ENCODE measurements at places on chromosomes 1 and 21. TPM values are rescaled to one million over a fixed set of nuclear protein-coding genes. Genes with fewer than 3 reads are reported as not detected.

The AADACL4 gene
- total RNA-seq, result not detected

The DRAXIN gene
- 0.03 TPM for total RNA-seq

The TP73 gene
- 0.32 TPM for total RNA-seq

The CHIA gene
- not detected for total RNA-seq

The MYOC gene
- not detected for total RNA-seq

The CELA3A gene
- not detected for total RNA-seq

The SLC2A5 gene
- total RNA-seq, result 0.11 TPM

The ANKRD45 gene
- total RNA-seq, result not detected

DNA sequence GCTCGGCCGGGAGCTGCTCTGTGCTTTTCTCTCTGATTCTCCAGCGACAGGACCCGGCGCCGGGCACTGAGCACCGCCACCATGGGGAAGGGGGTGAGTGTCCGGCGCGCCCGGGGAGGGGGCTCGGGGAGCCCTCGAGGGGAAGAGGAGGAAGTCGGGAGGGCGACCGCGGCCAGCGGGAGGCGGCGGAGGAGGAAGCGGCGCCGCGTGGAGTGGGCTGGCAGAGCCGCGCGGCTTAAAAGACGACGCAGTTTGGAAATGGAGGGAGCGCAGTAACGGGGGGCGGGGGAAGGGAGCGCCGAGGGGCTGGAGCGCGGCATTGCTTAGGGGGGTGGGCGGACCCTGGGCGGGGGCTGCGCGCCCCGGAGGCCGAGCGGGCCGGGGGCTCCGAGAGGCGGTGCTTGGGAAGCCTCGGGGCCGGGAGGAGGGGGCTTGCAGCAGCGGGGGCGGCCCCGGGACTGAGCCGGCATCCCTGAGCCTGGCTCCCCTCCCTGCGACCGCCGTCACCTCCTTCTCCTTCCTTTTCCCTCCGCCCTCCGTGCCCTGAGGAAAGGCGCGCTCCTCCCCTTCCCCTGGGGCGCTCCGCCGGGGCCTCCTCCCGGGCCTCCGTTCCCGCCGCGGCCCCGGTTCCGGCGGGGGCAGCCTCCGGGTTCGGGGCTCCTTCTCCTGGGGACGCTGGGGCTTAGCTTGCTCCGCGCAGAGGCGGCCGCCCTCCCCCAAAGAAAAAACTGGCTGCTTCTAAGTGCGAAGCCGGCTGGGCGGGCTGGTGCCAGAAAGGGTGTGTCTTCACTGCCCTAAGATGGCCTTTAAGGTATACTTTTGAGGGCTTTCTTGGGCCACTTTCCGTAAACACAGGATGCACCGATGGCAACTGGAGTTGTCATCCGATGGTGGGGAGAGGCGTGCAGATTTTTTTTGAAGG is 648 bp downstream of the ATP1A1 start:
- DNase-seq, result peak; percentile 38

- no peak for DNase-seq
Observed at GRCh38 chr1:203287109-203287893, 18.0 kb upstream of the BTG2 start.

- no peak for DNase-seq
Observed at GRCh38 chr21:34202553-34203372, 129.4 kb downstream of the MRPS6 start.

DNA sequence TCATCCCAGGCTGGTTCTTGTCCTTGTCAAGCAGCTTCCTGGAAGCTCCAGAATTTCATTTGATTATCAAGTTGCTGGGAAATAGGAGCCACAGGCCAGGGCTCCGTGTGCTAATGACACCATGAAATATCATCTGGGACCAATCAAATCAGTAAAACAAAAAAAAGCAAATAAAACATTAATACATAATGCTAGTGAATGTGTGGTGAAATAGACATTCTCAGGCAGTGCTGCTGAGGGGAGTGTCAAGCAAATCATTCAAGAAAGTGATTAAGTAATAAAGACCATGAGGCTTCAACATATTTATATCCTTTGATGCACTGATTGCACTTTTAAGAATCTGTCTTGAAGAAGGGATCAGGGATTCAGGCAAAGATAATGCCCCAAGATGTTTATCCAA is 213.7 kb downstream of the MATN1 start:
- DNase-seq, result no peak

DNA sequence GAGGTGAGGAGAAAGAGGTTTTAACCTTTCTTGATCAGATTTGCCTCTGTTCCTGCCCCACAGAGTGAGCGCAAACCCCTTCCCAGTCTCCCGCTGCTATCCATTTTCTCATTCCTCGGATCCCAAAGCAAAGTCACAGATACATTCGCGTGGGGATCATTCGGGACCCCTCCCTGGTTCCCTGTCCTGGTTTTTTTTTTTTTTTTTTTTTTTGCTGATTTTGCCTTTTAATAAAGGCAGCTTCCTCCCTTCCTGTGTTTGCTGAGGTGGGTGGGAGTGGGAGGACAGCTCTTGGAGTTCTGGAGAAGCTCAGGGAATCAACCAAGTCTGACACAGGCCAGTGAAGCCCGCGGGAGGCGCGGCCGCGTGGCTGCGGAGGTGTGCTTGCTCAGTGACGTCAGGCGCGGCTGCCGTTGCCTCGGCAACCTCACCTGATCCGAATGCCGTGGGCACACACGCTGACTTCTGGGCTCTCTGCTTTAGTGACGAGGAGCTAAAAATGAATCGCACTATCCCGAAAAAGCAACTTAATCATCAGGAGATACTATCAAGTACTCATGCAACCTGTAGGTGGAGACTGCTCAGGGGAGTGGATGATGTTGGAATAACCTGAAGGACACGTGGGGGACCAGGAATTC is 106.4 kb downstream of the TBX19 start:
- no peak for DNase-seq

GRCh38 chr21:42332557-42333317 is 17.5 kb upstream of the TFF3 start:
- no peak for DNase-seq

GRCh38 chr1:7960165-7960564 is 1.3 kb upstream of the PARK7 start:
- DNase-seq, result no peak

DNA sequence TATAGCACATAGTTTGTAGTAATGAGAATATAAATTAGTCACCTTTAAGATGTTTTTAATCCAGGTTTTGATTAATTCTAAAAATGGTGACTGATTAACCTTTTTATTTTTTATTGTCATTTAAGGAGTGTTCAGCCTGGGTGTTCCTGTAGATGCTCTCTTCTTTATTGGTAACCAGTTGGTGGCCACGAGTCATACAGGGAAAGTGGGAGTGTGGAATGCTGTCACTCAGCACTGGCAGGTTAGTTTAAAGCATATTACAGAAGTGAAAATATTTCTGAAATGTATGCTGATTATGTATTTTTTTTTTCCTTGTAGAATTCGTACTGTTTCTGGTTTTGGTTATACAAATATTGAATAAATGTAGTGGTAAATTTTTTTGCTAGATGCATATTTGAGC is 28.1 kb downstream of the KCTD3 start:
- DNase-seq, result no peak

DNA sequence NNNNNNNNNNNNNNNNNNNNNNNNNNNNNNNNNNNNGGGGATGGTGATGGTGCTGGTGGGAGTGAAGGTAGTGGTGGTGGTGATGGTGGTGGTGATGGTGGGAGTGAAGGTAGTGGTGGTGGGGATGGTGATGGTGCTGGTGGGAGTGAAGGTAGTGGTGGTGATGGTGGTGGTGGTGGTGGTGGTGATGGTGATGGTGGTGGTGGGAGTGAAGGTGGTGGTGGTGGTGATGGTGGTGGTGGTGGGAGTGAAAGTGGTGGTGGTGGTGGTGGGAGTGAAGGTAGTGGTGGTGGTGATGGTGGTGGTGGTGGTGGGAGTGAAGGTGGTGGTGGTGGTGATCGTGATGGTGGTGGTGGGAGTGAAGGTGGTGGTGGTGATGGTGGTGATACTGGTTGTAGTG is 93.6 kb downstream of the CRYAA start:
- no peak for DNase-seq

GRCh38 chr21:39144191-39144590 is 39.1 kb downstream of the PSMG1 start:
- peak; percentile 21 for DNase-seq

- no peak for DNase-seq
Observed at GRCh38 chr1:235657747-235658526, 8.4 kb upstream of the GNG4 start.

GRCh38 chr1:160781186-160781766 is 14.7 kb upstream of the LY9 start:
- DNase-seq, result no peak

DNA sequence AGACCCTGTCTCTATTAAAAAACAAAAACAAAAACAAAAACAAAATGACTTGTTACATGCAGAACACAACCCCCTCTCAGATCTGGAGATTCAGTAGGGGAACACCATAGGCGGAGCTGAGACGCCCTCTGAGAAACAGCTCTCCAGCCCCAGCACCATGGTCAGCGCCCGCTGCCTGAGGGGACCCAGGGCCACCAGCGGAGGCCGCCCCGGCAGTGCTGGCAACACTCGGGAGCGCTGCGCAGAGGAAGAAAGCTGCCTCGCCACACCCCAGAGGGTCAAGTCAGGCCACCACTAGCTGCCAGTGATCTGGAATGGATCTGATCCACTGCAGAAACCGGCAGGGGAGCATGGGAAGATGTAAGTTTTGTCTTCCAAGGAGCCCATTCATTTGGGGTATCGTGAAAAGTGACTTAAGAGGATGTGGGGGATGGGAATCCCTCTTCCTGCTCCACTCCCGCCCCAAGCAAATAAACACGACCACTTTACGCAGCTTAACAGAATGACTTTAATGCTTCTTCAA is 3.1 kb downstream of the ACTA1 start:
- no peak for DNase-seq

DNA sequence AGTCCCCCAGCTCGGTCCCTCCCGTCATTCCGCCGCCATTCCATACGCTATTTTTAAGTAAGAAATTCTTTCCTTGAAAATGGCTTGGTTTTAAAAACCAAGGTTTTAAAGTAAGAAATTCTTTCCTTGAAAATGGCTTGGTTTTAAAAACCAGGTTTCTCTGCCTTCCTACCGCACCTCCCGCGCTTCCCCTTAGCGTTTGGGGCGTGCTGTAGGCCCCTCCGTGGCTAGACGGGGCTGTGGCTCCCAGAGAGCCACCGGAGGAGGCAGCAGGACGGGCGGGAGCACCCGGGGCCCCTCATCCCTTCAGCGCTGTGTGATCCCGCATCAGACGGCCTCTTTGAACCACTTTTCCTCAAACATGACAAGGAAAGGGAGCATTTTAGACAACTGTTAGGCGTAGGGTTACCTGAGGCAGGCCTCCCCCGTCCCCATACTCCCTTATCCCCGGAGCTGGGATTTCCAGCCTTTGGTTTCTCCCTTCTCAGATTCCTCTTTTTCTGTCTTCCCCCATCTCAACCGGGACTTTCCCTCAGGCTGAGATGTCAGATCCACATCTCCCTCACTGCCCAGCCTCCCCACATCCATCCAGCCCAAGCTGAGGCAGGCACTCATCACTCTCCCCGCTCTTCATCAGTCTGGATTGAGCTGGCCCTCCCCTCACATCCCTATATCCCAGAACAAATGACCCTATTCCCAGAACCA is 541 bp upstream of the CD58 start:
- DNase-seq, result no peak

DNA sequence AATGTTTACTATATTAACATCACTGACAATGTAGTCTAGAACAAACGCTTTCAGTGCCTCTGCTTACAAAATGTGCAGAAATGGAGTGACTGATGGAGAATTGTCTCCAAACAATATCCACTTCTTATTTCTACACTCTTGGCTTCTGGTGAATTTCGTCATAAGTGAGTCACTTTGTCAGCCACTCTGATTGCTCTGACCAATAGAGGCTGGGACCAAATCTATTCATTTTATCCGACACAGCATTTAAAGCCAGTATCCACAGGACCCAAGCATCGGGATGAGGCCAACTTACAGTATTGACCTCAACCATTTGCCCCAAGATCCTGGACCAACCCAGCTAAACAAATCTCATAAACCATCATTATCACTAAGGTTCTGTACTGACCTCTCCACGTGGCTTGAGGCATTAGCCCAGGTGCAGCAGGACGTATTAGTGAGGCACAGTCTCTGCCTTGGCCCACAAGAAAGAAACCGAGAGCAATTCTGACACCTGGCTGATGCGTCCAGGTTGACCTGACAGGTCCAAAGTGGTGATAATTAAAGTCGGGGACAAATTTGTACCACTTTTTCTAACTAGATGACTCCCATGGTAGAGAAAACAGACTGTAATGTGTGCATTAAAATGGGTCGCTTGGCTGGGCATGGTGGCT is 53.3 kb upstream of the ERO1B start:
- no peak for DNase-seq

DNA sequence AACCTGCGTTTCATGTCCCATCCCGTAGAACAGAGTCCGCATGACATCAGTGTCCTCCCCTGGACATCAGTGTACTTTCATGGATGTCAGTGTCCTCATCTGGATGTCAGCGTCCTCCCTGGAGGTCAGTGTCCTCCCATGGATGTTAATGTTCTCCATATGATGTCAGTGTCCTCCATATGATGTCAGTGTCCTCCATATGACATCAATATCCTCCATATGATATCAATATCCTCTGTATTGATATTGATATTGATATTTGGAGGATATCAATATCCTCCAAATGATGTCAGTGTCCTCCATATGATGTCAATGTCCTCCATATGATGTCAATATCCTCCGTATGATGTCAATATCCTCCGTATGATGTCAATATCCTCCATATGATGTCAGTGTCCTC is 284.9 kb downstream of the AJAP1 start:
- no peak for DNase-seq

GRCh38 chr1:23661887-23662286 is 29.7 kb upstream of the RPL11 start:
- no peak for DNase-seq

Data from SK-MEL-5 (cell line).